B cell (primary cell): ENCODE measurements at places on chromosomes 5 and 9. TPM values are rescaled to one million over a fixed set of nuclear protein-coding genes. Genes with fewer than 3 reads are reported as not detected.

Gene CAVIN4
- total RNA-seq: 0.17 and 0.19 TPM in 2 replicates

Gene MELK
- 0.17 TPM in 1 of 2 replicates, not detected in the other for total RNA-seq

Gene ALAD
- total RNA-seq: 39.8 and 40.1 TPM in 2 replicates

Gene PCSK5
- total RNA-seq: 0.10 TPM in 1 of 2 replicates, not detected in the other
